ENCODE measurements at places on chromosomes 11 and 22. TPM values are rescaled to one million over a fixed set of nuclear protein-coding genes. Genes with fewer than 3 reads are reported as not detected.
A peak's percentile ranks its signal among the peaks of the same experiment; 100 is the strongest.

DNA sequence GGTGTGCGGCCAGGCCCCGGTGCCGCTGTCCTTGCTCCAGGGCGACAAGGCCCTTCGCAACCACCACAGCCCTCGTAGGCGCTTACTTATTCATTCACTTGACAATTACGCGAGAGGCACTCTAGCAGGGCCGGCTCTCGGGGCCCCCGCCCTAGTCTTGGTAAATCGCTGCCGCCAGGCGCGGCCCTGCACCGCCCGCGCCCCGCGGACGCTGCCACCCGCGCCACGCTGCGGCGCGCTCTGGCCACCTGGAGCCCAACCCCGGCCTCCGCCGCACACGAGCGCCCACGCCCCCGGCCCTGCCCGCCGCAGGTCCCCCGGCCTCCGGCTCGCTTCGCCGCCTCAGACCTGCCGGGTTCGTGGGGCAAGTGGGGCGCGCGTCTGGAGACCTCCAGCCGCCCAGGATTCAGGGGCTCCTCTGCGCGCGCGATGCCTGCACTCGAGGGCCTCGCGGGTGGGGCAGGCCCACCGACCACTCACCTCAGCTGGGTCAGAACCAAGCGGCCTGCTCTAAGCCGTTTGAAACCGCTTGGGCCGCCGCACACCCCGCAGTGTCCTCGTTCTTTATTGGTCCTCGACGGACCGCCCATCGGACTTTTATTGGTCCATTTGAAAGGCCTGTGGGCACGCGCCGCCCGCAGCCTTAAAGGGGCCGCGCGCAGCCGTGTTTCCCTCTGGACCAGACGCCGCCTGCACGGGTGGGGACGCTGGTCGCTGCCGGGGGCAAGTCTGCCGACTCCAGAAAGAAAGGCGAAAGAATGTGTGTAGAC is at the start of gene CKAP5:
TSS of gene CKAP5 (minus strand) at position 541 of the 770 bp plus-strand sequence. CDS start 25,049 bp downstream, outside the sequence.
- peak; percentile 62 for DNase-seq

DNA sequence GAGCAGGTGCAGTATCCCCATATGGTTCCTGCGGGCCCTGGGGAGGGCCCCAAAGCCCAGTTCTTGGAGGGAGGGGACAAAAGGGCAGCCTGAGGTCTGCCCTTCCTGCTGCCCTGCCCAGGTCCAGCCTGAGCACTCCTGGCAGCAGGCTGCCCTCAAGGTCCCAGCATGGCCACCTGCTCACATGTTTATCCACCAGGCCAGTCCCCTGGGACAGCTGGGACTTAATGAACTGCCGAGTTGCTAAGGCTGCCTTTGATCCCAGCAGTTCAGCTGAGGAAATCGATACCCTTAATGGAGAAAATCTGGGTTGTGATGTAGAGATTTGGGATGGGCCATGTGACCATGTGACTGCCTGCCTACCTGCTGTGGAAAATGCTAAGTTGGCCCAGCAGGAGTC is 146.2 kb downstream of the TRIM29 start:
- DNase-seq, result no peak

DNA sequence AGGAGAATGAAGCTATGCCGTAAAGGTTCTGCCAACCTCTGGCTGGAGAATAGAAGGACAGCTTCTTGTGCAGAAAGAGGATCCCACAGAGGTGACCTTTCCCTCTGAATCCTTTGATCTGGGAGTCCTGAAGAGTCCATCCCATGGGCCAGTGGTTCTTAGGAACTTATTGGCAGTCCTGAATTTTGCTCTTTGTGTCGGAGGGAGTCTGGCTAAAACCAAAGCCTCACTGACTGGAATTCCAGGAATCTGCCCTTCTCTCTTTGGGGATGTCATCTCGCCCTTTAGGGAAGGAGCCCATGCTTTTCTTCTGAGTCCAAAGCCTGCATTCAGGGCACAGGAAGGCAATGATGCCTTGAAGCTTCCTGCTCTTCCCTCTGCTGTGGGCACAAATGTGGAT is 45.5 kb downstream of the PKNOX2 start:
- DNase-seq, result no peak

DNA sequence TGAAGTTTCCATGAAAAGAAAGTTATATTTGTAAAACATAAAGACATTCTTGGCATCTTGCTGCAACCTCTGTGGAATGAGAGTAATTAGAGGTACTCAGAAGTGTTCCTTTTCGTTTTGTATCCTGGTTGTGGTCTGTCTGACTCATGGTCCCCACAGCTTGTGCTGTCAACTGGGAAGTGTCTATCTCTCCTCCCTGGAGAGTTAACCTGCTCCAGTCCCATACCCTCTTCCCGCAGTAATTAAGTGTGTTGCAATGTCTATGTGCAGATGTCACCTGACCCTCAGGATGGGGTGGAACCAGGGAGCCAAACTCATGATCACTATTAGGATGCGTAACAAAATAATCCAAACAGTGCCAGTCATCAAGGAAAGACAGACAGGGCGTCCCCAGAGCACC is 23.0 kb upstream of the ZDHHC13 start:
- no peak for DNase-seq

GRCh38 chr11:69230856-69231425 is 63.0 kb upstream of the MYEOV start:
- no peak for DNase-seq

- no peak for DNase-seq
These were observed 2.4 kb upstream of the SYT8 start for GRCh38 chr11:1832211-1832919.

DNA sequence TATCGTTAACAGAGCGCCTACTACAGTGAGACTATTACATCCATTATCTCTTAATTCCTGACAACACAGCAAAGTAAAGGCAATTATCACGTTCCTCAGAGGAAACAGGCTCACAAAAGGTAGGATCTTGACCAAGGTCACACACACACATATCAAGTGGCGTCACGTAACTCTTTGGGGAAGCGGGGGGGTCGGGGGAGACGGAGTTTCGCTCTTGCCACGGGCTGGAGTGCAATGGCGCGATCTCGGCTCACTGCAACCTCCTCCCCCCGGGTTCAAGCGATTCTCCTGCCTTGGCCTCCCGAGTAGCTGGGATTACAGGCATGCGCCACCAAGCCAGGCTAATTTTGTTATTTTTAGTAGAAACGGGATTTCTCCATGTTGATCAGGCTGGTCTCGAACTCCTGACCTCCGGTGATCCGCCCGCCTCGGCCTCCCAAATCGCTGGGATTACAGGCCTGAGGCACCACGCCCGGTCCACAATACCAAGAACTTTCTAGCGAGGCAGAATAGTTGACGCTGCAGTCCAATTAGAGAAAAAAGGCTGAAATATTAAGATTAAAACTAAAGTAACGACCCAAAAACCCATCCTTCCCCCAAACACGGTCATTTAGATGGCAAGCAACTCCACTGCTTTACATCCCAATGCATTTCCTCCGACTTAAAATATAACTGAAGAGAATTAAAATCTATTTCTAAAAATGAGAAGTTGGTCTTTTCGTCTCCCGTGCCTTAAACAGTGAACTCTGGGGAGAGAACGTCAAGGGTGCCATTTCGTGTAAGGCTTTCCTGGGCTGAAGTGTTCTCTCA is 1.2 kb downstream of the DDX17 start:
- no peak for DNase-seq

DNA sequence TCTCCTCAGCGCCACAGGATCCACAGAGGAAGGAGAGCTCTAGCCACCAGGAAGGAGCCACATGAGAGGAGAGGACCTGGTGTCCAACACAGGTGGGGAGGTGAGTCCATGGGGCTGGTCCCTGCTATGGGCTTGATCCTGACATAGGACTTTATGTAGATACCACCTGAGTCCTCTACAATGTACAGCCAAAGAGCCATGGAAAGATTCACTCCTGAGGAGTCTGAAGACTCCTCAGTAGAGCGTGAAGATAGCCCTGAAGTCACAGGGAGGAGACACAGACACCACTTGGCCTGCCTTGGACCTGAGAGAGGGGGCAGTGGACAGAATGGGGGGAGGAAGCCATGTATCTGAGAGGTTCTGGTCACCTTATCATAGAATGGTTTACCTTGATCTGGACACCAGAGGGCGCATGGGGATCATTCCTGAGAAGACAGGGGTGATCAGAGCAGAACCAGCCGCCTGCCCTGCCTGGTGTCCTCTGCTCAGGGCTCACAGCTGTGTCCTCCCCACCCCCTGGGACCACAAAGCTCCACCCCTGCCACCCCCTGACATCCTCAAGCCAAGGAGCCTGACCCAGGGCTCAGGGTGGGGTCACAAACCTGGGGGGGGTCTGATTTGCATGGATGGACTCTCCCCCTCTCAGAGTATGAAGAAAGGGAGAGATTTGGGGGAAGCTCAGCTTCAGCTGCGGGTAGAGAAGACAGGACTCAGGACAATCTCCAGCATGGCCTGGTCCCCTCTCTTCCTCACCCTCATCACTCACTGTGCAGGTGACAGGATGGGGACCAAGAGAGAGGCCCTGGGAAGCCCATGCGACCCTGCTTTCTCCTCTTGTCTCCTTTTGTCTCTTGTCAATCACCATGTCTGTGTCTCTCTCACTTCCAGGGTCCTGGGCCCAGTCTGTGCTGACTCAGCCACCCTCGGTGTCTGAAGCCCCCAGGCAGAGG is 77.0 kb downstream of the ZNF280B start:
- no peak for DNase-seq

GRCh38 chr11:75899806-75900205 is 84.8 kb downstream of the UVRAG start:
- no peak for DNase-seq

DNA sequence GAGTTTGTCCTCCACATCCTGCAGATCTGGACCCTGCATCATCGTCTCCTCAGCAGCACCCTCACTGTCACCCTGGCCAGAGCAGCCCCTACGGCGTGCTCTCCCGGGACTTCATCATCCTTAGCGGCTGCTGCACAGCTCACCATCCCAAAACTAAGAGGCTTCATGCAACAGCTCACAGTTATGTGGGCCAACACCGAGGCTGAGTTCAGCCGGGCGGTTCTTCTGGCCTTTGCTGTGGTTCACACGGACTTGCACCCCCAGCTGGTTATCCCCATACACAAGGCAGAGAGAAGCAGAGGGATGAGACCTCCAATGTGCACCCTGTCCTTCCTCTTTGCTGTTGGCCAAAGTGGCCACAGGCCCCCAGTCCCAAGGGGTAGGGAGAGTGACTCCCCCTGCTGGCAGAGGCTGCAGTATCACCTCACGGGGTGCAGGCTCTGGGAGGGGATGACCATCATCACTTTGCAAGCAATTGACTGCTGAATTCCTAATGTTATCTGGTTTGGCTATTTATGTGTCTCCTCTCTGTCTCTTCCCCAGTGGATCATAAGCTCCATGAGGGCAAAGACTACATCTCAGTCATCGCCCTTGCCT is 276.8 kb downstream of the BRD1 start:
- no peak for DNase-seq

DNA sequence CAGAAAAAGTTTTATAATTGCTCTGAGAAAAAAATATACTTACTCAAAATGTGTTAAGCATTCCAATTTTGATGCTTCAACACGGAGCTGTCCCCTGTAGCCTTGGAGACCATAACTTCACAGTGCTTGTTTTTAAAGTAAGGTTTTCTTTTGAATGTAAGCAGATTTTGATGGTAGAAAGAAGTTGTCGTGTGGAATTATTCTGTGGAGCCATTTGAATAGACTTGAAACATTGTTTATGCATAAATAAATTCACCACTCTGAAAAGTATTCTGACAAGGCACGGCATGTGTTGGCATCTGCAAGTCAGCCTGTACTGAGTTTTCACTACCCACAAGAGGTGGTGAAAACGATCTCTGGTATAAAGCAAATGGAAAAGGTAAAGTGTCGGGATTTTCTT is 115.5 kb downstream of the UVRAG start:
- no peak for DNase-seq

DNA sequence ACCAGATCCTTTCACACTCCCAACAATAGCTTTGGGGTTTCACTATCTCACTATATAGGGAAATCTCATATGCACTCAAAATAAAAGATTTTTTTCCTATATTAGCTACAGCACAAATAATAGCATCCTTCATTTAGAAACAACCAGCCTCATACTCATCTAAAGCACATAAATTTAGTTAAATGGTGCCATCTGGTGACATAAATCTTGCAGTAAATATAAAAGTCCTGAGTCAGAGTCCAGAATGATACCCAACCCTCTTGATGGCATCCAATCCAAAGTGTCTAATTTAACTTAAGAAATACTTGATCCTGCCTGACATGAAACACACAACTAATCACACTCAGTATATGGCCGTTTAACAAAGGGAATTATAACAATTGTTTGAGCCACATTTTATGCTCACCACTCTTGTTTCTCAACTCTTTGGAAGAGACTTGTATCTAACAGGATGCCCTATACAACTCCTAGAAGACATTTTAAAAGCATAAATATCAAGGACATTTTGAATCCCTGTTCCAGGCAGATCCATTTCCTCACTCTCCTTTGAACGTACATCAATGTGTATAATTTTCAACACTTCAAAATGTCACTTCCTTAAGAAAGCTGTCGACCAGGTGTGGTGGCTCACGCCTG is 36.2 kb downstream of the DLG2 start:
- no peak for DNase-seq

GRCh38 chr22:36856121-36856791 is 4.5 kb upstream of the NCF4 start:
- peak; percentile 97 for DNase-seq

DNA sequence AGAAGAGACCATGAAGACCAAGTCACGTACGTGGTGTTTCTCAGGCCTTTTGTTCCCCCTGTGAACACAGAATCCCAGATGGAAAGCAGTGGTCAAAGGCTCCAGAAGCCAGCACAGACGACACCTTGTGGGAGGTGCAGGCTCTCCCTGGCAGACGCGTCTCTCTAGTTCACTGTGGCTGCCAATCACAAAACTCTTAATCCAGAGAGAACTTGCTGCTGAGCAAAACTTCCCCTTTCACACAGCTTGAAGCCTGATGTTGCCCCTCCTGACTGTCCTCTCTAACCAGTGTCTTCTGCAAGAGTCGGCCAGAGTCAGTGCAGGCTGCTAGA is 67.1 kb downstream of the PIWIL3 start:
- no peak for DNase-seq

DNA sequence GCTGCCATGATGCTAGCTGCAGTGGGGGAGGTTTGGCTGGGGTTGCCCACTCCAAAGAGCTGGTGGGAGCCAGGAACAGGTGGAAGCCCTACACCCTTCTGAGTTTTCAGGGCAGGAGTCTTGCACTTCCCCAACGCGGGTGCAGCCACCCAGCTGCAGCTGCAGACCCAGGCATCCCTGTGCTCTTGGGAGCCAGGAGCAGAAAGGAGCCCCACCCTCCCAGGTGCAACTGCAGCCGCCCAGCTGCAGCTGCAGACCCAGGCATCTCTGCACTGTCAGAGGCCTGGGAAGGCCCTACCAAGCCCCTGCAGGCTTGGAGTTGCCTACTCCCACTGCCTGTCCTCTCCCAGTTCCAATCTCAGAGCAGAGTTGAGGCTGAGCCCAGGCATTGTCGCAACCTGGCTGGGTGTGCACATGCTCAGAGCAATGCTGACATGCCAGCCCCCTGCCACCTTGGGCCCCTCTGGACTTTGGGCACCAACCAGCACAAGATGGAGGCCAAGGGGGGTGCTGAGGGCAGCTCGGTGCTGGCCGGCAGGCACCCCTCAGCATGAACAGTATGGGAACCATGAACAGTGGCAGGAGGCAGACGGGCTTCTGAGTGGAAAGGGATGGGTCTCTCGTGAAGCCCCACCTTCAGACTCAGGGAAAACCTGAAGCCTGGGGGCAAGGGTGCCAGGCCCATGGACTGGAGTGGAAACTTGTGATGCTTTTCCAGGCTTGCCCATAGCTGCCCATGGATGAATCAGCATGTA is 195.4 kb downstream of the DCDC1 start:
- no peak for DNase-seq

- DNase-seq, result no peak
These were observed 741.8 kb upstream of the LUZP2 start for GRCh38 chr11:23755076-23755475.

Gene SLC22A12
- total RNA-seq, result not detected

Gene APOL2
- 63.2 TPM for total RNA-seq

Gene ART5
- not detected for total RNA-seq

Gene ZBTB44
- 47.8 TPM for total RNA-seq

Gene RAG1
- 1.9 TPM for total RNA-seq

Gene MMP8
- total RNA-seq, result 1.1 TPM

Gene PDE3B
- 95.5 TPM for total RNA-seq

Gene VSIG2
- total RNA-seq, result 14.1 TPM

Gene SLC2A11
- 3.1 TPM for total RNA-seq

All from omental fat pad (tissue), 4 donors.